Islet precursor cell (in vitro differentiated cells): ENCODE measurements at places on chromosomes 7 and 10.

- DNase-seq, result no peak
Measured at GRCh38 chr10:108905821-108906220, 1017.5 kb downstream of the XPNPEP1 start.

GRCh38 chr7:44335184-44335583 is 9.8 kb upstream of the CAMK2B start:
- no peak for DNase-seq

- DNase-seq, result no peak
Measured at GRCh38 chr10:116912162-116912561, 62.9 kb downstream of the ENO4 start.

- no peak for DNase-seq
Measured at GRCh38 chr7:8444468-8444769, 11.0 kb downstream of the NXPH1 start.

GRCh38 chr10:37960591-37961137 is 15.8 kb downstream of the ZNF25 start:
- no peak for DNase-seq

GRCh38 chr7:4845740-4846142 is 16.1 kb downstream of the PAPOLB start:
- DNase-seq, result no peak

DNA sequence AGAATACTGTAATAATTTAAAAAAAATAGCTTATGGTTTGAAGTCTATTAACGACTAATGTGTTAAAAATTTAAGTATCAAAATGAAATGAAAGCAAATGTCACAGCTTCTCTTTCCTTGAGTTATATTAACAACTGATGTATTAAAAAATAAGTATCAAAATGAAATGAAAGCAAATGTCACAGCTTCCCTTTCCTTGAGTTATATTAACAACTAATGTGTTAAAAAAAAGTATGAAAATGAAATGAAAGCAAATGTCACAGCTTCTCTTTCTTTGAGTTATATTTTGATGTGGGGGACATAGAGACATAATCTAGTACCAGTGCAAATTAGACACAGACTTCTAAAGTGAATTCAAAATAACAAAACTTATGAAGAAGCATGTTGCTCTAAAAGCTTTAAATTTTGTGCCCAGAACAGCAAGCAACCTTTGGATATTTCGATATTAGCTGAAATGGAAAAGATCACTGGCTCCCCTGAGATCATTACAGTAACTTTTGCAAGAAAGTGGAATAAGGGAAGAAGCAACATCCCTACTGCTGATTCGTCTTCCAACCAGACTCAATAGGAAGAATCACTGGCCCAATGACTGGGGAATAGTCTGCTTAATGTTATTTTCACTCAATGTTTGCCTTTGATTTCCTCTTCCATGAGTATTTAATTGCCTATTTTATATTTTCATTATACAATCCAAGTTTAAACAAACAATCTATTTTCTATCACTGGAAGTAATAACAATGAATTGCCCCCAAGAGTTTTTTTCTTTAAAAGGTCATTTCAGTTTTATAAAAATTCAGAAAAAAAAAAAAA is 8.0 kb downstream of the SKAP2 start:
- DNase-seq, result no peak

DNA sequence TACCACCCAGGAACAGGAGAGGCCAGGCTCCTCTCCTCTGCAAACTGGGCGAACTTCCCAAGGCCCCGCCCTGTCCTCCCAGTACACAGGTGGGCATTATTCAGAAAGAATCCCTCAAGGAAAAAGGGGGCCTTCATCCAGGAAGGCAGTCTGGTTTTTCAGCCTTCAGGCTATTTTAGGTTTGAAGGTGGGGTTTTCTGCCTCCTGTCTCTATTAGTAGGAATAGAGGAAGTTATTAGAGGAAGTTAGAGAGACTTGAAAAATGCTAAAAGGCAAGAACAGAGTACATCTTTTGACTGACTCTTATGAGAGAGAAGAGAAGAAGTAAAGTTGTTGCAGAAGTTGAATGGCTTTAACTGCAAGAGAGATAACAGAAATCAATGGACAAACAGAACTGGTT is 250.9 kb upstream of the SORCS1 start:
- DNase-seq, result no peak

- DNase-seq, result no peak
Measured at GRCh38 chr10:62237966-62238365, 30.7 kb downstream of the RTKN2 start.

GRCh38 chr10:126455766-126456405 is 67.6 kb upstream of the ADAM12 start:
- peak; percentile 9 for DNase-seq

- no peak for DNase-seq
Measured at GRCh38 chr7:144508702-144509101, 105.2 kb upstream of the NOBOX start.

GRCh38 chr10:69367469-69367868 is 49.2 kb downstream of the TACR2 start:
- DNase-seq, result no peak

- DNase-seq, result peak; percentile 67
Measured at GRCh38 chr10:110739811-110740271, 95.7 kb downstream of the RBM20 start.

- DNase-seq, result no peak
Measured at GRCh38 chr10:75016325-75016724, 95.1 kb upstream of the SAMD8 start.

- DNase-seq, result no peak
Measured at GRCh38 chr7:3464900-3465622, 164.0 kb downstream of the SDK1 start.

- no peak for DNase-seq
Measured at GRCh38 chr10:89471110-89471809, 56.9 kb downstream of the IFIT5 start.

- DNase-seq, result no peak
Measured at GRCh38 chr7:80362677-80363076, 149.2 kb downstream of the GNAT3 start.
